ENCODE measurements at places on chromosomes 5 and 9. TPM values are rescaled to one million over a fixed set of nuclear protein-coding genes. Genes with fewer than 3 reads are reported as not detected.

The SPEF2 gene
- 10.9 TPM for total RNA-seq

- peak; percentile 39 for DNase-seq
Observed at GRCh38 chr5:124103671-124104070, 591.7 kb downstream of the CSNK1G3 start.

DNA sequence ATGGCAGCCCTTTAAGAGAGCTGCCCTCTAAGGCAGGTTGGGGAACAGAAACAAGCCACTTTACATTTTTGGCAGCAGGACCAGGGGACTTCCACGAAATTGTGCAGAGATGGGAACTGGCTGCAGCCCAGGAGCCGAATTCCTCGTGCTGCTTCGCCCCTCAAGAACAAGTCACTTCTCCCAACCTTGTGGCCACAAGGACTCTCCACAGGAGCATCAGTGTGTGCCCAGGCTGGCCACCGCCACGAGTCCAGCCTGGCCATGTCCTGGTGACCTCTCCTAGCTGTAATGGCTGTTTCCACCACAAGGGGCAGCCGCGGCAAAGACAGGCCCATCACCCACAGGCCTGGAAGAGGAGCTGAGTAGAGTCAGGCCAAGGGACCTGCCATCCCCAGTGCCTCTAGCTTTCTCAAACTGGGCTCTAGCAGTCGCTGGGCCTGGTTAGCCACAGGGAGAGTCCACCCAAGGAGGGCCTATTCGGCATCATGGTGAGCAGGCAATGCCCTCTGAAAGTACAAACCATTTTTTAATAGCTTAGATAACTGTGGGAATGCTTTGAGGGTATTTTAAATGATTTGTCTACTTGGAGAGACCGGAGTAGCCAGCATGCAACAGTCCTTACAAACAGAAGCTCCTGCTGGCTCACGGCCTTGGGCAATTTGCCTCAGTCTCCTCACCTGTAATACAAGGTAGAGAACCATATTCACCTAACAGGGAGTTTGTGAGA, 129.0 kb downstream of the COL23A1 start:
- DNase-seq = peak; percentile 59

- DNase-seq = no peak
Observed at GRCh38 chr5:149411738-149412519, 32.8 kb upstream of the IL17B start.

- no peak for DNase-seq
Observed at GRCh38 chr5:35924122-35924949, 14.1 kb downstream of the CAPSL start.
